SJSA1 (cell line): ENCODE measurements at places on chromosomes 3 and 15.

- H3K36me3 ChIP-seq, result no peaks in the 10 kb centered on the region
- H3K4me3 ChIP-seq, result no peak overlapping the region
- DNase-seq, result no peak
- H3K27ac ChIP-seq, result no peak overlapping the region
- no peaks in the 10 kb centered on the region for H3K4me1 ChIP-seq
Measured at GRCh38 chr3:122084799-122085198, 29.6 kb downstream of the CD86 start.

- H3K4me1 ChIP-seq, result no peaks in the 10 kb centered on the region
- no peaks in the 10 kb centered on the region for H3K27me3 ChIP-seq
- H3K4me3 ChIP-seq, result no peak overlapping the region
- no peak overlapping the region for H3K27ac ChIP-seq
- no peaks in the 10 kb centered on the region for H3K36me3 ChIP-seq
- DNase-seq, result no peak
Measured at GRCh38 chr3:65483480-65483879, 555.2 kb downstream of the MAGI1 start.

- no peak overlapping the region for H3K4me3 ChIP-seq
- H3K27me3 ChIP-seq, result no peaks in the 10 kb centered on the region
- no peaks in the 10 kb centered on the region for H3K4me1 ChIP-seq
- H3K36me3 ChIP-seq, result peaks cover 3% of the 10 kb centered on the region; the same call in 1 of the 2 replicates
- DNase-seq, result no peak
Measured at GRCh38 chr3:49519916-49520385, 34.3 kb upstream of the BSN start.

DNA sequence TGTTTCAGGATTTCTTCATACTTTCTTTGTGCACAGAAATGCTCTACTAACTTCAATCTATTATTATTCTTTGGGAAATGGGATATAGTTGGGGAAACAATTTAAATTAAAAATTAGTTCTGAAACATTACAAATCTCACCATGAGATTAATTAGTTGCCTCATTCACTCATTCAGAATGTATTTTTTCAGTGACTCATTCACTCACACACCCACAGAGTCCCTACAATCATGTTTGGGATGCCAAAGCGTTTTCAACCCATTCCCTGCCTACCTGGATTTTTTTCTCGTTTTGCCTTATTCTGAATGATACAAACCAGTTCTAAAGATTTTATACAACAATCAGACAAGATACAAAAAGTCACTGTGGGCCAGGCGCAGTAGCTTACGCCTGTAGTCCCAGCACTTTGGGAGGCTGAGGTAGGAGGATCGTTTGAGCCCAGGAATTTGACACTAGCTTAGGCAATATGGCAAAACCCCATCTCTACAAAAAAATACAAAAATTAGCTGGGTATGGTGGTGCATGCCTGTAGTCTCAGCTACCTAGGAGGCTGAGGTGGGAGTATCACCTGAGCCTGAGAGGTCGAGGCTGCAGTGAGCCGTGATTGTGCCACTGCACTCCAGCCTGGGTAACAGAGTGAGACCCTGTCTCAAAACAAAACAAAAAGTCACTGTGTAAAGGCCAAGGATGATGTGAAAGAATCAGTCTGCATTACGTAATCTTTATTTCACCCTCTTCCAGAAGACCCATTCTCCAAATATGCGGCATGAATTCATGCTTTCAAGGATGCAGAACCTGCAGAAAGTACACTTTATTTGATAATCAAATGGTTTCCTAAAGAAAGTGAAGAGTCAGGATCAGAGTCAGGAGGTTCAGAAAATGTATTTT is 34.8 kb upstream of the ARHGEF3 start:
- H3K27me3 ChIP-seq, result no peaks in the 10 kb centered on the region
- H3K36me3 ChIP-seq, result no peaks in the 10 kb centered on the region
- H3K27ac ChIP-seq, result no peak overlapping the region
- no peak for DNase-seq
- H3K4me3 ChIP-seq, result no peak overlapping the region

GRCh38 chr3:100009276-100010086 is 104.8 kb downstream of the FILIP1L start:
- peaks cover 16% of the 10 kb centered on the region for H3K4me1 ChIP-seq
- no peaks in the 10 kb centered on the region for H3K27me3 ChIP-seq
- no peaks in the 10 kb centered on the region for H3K36me3 ChIP-seq
- no peak for DNase-seq
- H3K27ac ChIP-seq, result no peak overlapping the region

DNA sequence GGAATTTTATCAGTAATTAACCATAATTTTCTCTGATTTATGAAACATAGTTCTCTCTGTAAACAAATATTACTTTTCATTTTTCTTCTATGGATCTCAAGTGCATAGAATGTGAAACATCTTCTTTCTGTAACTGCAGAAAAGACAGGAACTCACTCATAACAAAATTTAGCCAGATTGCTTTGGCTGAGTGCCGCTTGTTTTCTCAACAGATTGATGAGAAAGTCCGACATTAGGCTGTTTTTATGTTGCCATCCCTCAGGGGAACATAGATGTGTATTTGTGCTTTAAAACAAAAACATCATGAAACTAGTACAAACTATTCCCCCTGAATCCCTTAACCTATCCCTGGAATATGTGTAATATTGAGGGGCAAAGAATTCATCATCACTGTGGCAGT is 154.2 kb downstream of the B3GALNT1 start:
- 0 out of 2 replicates have a peak, but pooled peaks cover 4% of the 10 kb centered on the region for H3K27me3 ChIP-seq
- no peak overlapping the region for H3K4me3 ChIP-seq
- no peak for DNase-seq
- no peaks in the 10 kb centered on the region for H3K36me3 ChIP-seq
- no peak overlapping the region for H3K27ac ChIP-seq

DNA sequence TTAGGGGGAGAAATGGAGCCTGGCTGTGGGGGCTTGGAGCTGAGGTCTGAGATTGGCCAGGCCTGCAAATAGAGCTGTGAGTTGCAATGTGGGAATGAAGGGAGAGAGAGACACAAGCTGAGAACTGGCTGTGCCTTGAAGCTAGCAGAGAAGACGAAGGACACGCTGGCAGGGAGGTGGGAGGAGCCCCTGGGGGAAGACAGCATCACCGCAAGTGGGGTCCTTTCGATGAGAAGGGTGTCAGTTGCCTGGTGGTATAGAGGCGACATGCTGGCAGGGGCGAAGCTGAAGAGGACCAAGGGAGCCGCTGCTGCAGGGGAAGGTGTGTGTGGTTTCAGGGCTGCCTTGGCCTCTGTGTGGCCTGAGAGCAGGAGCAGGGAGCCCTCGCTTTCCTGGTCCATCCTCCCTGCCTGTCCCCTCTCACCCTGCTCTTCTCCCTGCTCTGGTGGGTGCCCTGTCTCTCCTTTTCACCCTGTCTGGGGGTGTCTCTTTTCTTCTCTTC is 5.5 kb downstream of the RHCG start:
- DNase-seq, result no peak
- H3K36me3 ChIP-seq, result no peaks in the 10 kb centered on the region
- no peak overlapping the region for H3K4me3 ChIP-seq
- no peaks in the 10 kb centered on the region for H3K4me1 ChIP-seq

- H3K27ac ChIP-seq, result no peak overlapping the region
- no peak for DNase-seq
- no peaks in the 10 kb centered on the region for H3K36me3 ChIP-seq
- H3K4me3 ChIP-seq, result no peak overlapping the region
Measured at GRCh38 chr3:51145811-51146585, 239.1 kb upstream of the MANF start.

- H3K4me3 ChIP-seq, result no peak overlapping the region
- no peaks in the 10 kb centered on the region for H3K4me1 ChIP-seq
- DNase-seq, result no peak
- H3K27me3 ChIP-seq, result no peaks in the 10 kb centered on the region
- peaks cover 72% of the 10 kb centered on the region for H3K36me3 ChIP-seq
- no peak overlapping the region for H3K27ac ChIP-seq
Measured at GRCh38 chr3:132464066-132464465, 46.8 kb downstream of the DNAJC13 start.

- H3K36me3 ChIP-seq, result peaks cover 7% of the 10 kb centered on the region; the same call in 1 of the 2 replicates
- no peak for DNase-seq
- no peak overlapping the region for H3K27ac ChIP-seq
- no peaks in the 10 kb centered on the region for H3K27me3 ChIP-seq
- no peaks in the 10 kb centered on the region for H3K4me1 ChIP-seq
- no peak overlapping the region for H3K4me3 ChIP-seq
Measured at GRCh38 chr3:69879051-69879450, 120.5 kb upstream of the SAMMSON start.

GRCh38 chr3:134527037-134527436 is 41.2 kb downstream of the CEP63 start:
- H3K36me3 ChIP-seq, result no peaks in the 10 kb centered on the region
- H3K27ac ChIP-seq, result no peak overlapping the region
- H3K4me3 ChIP-seq, result no peak overlapping the region
- H3K4me1 ChIP-seq, result no peaks in the 10 kb centered on the region
- no peak for DNase-seq
- no peaks in the 10 kb centered on the region for H3K27me3 ChIP-seq

DNA sequence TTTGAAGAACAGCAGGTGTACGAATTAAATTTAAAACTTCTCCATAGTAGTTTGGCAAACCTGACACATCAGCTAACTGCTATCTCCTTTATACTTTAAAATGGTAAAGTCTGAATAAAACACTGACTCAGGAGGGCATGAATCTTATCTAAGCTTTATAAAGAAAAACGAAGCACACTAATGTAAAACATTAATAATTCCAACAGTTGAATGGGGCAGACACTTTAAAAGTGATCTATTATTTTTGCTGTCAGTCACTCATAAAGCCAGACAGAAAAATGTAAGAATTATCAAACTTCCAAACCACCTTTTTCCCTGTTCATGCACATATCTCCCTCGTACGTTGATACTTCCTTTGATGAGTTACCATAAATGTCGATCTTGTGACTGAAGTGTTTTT is 2.6 kb downstream of the ARF4 start:
- H3K27ac ChIP-seq, result peak overlapping the region; percentile 95
- H3K4me3 ChIP-seq, result peak overlapping the region; percentile 68
- H3K4me1 ChIP-seq, result peaks cover 16% of the 10 kb centered on the region

DNA sequence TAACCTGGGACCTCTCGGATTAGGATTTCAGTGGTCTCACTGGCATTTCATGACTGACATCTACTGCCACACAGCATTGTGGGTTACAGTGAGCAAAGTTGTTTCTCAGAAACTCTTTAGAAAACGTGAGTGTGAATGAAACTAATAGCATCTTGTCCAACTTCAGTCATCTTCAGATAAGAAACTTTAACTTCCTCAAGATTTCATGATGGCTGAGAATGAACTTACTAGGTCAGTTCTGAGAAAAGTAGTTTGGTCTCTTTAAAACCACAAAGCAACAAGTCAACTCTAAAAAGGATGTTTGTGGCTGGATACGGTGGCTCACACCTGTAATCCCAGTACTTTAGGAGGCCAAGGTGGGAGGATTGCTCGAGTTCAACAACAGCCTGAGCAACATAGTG is 14.2 kb upstream of the HOMER2 start:
- DNase-seq, result no peak
- H3K4me3 ChIP-seq, result no peak overlapping the region
- H3K27ac ChIP-seq, result no peak overlapping the region
- H3K27me3 ChIP-seq, result no peaks in the 10 kb centered on the region

DNA sequence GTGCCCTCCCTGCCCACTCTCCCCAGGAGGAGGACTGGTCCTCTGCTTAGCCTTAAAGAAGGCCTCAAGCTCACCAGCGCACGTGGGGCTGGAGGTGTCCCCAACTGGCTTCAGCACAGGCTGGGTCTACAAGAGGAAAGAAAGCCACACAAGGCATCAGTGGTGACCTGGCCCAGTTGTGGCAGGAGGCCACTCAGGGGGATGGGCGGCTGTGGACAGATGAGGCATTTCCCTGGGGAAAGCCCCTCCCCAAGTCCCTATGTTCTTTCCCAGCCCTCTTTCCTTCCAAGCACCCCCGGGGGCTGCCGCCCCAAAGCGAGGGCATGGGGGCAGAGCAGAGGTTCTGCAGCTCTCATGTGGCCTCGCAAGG is 155.2 kb upstream of the TLE3 start:
- H3K27me3 ChIP-seq, result no peaks in the 10 kb centered on the region
- no peaks in the 10 kb centered on the region for H3K36me3 ChIP-seq
- H3K4me3 ChIP-seq, result no peak overlapping the region
- H3K4me1 ChIP-seq, result no peaks in the 10 kb centered on the region
- no peak overlapping the region for H3K27ac ChIP-seq
- no peak for DNase-seq

- no peaks in the 10 kb centered on the region for H3K4me1 ChIP-seq
- H3K27ac ChIP-seq, result no peak overlapping the region
- DNase-seq, result no peak
- H3K36me3 ChIP-seq, result no peaks in the 10 kb centered on the region
- no peak overlapping the region for H3K4me3 ChIP-seq
Measured at GRCh38 chr3:82294609-82295008, 533.2 kb upstream of the GBE1 start.

- H3K27ac ChIP-seq, result no peak overlapping the region
- no peaks in the 10 kb centered on the region for H3K4me1 ChIP-seq
- no peaks in the 10 kb centered on the region for H3K27me3 ChIP-seq
- no peaks in the 10 kb centered on the region for H3K36me3 ChIP-seq
- no peak overlapping the region for H3K4me3 ChIP-seq
Measured at GRCh38 chr3:17579289-17580031, 163.0 kb downstream of the TBC1D5 start.

- peaks cover 23% of the 10 kb centered on the region for H3K36me3 ChIP-seq
- H3K27ac ChIP-seq, result peak overlapping the region; percentile 57
- no peaks in the 10 kb centered on the region for H3K27me3 ChIP-seq
- DNase-seq, result peak; percentile 71
Measured at GRCh38 chr3:11591391-11592282, 52.1 kb downstream of the VGLL4 start.

GRCh38 chr15:35606450-35606779 is 60.5 kb upstream of the DPH6 start:
- no peak overlapping the region for H3K4me3 ChIP-seq
- no peaks in the 10 kb centered on the region for H3K27me3 ChIP-seq
- no peaks in the 10 kb centered on the region for H3K36me3 ChIP-seq
- H3K27ac ChIP-seq, result no peak overlapping the region
- no peaks in the 10 kb centered on the region for H3K4me1 ChIP-seq

GRCh38 chr3:195048059-195048905 is 222.7 kb downstream of the XXYLT1 start:
- no peaks in the 10 kb centered on the region for H3K36me3 ChIP-seq
- H3K27me3 ChIP-seq, result peaks cover 7% of the 10 kb centered on the region; the same call in 1 of the 2 replicates
- no peak overlapping the region for H3K4me3 ChIP-seq
- H3K4me1 ChIP-seq, result no peaks in the 10 kb centered on the region

DNA sequence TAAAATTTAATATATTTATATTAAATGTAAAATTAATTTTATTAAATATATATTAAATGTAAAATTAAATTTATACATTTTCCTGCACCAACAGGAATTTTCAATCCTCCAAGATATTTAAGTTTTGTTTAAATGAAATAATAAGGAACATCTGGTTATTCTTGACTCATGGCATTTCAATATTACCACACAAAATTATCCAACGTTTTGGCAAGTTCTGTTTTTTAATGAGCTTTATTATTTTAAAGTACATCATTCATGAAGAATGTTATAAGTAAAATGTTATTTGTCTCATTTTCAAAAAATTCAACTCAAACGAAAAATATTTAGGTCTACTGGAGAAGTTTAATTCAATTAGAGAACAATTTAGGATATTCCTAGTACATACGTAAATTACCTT is 811.4 kb downstream of the NAALADL2 start:
- H3K4me3 ChIP-seq, result no peak overlapping the region
- H3K4me1 ChIP-seq, result 0 out of 2 replicates have a peak, but pooled peaks cover 4% of the 10 kb centered on the region
- DNase-seq, result no peak
- H3K36me3 ChIP-seq, result no peaks in the 10 kb centered on the region

- H3K27me3 ChIP-seq, result no peaks in the 10 kb centered on the region
- peaks cover 3% of the 10 kb centered on the region; the same call in 1 of the 2 replicates for H3K36me3 ChIP-seq
- H3K4me1 ChIP-seq, result peaks cover 21% of the 10 kb centered on the region
- no peak for DNase-seq
- peak overlapping the region; percentile 80 for H3K4me3 ChIP-seq
- H3K27ac ChIP-seq, result peak overlapping the region; percentile 50
Measured at GRCh38 chr3:100260081-100260684, 609 bp upstream of the TBC1D23 start.
